CD8-positive, alpha-beta memory T cell (primary cell): ENCODE measurements at places on chromosomes 6 and 20.

GRCh38 chr20:7375905-7376304 lies 564.4 kb downstream of the HAO1 start:
- no peaks in the 10 kb centered on the region for H3K27me3 ChIP-seq
- H3K27ac ChIP-seq, result no peak overlapping the region
- no peaks in the 10 kb centered on the region for H3K4me1 ChIP-seq
- no peak overlapping the region for H3K4me3 ChIP-seq

GRCh38 chr20:57532104-57532503 lies 7.2 kb upstream of the CTCFL start:
- no peak overlapping the region for H3K4me3 ChIP-seq
- no peaks in the 10 kb centered on the region for H3K4me1 ChIP-seq
- H3K27me3 ChIP-seq, result no peaks in the 10 kb centered on the region
- H3K27ac ChIP-seq, result no peak overlapping the region

GRCh38 chr20:11544029-11544678 lies 373.5 kb upstream of the BTBD3 start:
- no peaks in the 10 kb centered on the region for H3K27me3 ChIP-seq
- no peak overlapping the region for H3K4me3 ChIP-seq
- DNase-seq, result no peak
- no peaks in the 10 kb centered on the region for H3K36me3 ChIP-seq
- H3K4me1 ChIP-seq, result no peaks in the 10 kb centered on the region

GRCh38 chr6:49923826-49924225 lies 40.1 kb downstream of the DEFB114 start:
- no peak overlapping the region for H3K27ac ChIP-seq
- no peak overlapping the region for H3K4me3 ChIP-seq
- no peak for DNase-seq
- no peaks in the 10 kb centered on the region for H3K36me3 ChIP-seq
- H3K4me1 ChIP-seq, result no peaks in the 10 kb centered on the region
- H3K27me3 ChIP-seq, result no peaks in the 10 kb centered on the region

GRCh38 chr6:116877743-116878142 lies 701 bp downstream of the RFX6 start:
- peaks cover 10% of the 10 kb centered on the region for H3K27me3 ChIP-seq
- H3K36me3 ChIP-seq, result no peaks in the 10 kb centered on the region
- H3K4me3 ChIP-seq, result no peak overlapping the region
- no peak overlapping the region for H3K27ac ChIP-seq

- H3K36me3 ChIP-seq, result no peaks in the 10 kb centered on the region
- DNase-seq, result no peak
- no peaks in the 10 kb centered on the region for H3K27me3 ChIP-seq
- H3K27ac ChIP-seq, result no peak overlapping the region
- H3K4me1 ChIP-seq, result no peaks in the 10 kb centered on the region
Measured at GRCh38 chr6:158471339-158471738, 88.6 kb upstream of the TMEM181 start.
